ENCODE measurements at places on chromosomes 2 and 18.

DNA sequence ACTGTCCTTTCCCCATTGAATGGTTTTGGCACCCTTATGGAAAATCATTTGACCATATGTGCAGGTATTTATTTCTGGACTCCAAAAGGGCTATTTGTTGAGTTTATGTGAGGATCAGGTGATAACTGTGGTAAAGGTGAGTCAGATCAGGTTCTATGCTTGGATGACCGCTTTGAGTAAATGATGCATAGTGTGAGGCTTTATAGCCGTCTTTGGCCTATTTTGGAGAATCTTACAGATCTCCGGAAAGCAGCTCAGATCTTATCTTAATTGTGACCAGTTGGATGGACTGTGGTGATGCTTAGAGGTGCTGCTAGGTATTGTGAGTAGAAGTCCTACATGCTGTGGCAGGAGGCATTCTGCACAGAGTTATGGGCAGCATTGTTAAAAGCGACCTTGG is 126.2 kb downstream of the METTL8 start:
- no peak for DNase-seq

GRCh38 chr18:32438173-32438572 is 32.5 kb downstream of the GAREM1 start:
- DNase-seq: no peak

DNA sequence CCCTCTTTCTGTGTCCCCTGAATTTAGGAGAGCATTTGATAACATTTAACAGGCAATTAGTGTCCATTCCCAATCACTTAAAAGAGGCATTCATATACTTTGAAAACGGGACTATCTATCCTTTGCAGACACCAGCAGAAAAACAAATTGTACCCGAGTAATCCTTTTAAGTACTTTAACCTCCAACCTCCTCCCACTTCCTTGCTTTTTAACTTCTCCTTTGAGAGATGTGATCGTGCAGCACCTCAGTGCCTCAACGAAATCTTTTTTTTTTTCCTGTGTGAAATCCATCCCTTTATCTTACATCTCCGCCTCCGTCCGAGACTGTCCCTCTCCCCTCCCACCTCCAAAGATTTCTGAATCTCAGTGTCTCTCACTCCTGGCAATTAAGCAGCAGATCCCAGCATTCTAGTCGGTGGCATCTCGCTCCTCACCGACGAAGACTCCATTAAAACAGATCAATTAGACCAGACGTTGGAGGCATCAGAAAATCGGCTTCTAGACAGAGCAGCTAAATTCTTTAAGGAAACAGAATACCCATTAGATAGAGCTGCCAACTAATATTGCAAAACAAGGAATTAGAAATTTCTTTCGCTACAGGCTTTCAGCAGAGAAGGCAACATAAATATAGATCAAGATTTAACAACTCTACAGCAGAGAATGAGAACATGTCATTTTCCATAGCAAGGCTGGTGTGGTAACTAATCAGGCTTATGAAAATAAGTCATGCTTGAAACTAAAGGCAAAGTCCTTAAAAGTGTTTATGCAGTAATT is 1.9 kb upstream of the TMEFF2 start:
- DNase-seq: no peak

DNA sequence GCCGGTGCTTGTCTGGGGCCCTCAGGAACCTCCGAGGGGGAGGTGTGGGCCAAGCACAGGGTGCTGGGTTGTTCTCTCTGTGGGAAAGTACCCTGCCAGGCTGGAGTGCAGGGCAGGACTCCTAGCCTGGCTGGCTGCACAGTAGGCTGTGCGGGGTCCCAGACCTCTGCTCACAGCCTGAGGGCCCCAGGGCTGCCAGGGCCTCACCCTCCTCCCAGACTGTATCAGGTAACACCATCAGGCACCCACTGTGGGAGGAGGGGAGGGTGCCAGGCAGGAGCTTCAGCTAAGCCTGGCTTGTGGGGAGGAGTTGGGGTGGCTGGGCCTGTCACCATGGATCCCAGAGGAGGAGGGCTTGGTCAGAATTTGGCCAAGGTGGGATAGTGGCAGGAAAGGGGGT is 211.9 kb upstream of the SMAD2 start:
- DNase-seq: no peak

GRCh38 chr2:71678874-71679273 is 225.5 kb downstream of the DYSF start:
- DNase-seq: peak; percentile 40

DNA sequence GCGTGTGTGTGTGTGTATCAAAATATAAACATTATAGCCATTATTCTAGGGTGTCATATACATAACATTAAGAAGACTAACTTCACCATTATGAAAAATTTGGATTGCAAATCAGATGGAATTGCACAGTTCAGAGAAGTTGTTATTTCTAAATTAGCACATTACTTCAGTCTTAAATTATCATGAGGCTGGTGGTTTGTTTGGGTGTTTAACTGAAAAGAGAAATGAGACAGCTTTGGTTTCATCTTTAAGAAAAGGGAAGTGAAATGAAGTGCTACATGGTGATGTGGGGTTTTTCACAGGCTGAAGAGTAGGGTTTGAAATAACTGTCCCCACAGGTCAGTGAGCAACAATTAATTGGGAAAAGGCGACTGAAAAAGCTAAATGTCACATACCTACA is 161.2 kb upstream of the XIRP2 start:
- no peak for DNase-seq

DNA sequence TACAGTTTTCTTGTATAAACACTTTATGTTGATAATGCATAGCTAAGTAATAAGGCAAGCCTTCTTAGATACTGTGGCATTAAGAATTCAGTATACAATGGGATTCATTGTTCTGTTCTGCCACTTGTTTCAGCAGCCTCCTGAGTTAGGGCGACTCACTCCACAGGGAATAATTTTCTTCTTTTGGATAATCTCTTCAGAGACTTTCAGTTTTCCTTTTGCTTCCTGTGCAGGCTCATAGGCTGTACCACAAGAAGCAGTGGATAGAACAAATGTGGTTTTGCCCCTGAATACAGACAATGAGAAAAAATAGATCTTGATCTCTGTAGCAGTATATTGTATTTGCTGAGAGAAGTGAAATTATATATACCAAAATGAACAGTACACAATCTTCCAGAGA is 298.0 kb downstream of the ZNF407 start:
- DNase-seq: no peak

DNA sequence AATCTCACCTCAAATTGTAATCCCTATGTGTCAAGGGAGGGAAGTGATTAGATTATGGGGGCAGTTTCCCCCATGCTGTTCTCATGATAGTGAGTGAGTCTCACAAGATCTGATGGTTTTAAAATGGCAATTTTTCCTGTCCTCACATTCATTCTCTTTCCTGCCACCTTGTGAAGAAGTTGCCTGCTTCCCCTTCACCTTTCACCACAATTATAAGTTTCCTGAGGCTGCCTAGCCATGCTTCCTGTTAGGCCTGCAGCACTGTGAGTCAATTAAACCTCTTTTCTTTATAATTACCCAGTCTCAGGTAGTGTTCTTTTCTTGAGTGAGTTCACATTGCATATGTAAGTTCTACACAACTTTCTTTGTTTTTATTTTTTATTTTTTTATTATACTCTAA is 271.5 kb downstream of the EXOC6B start:
- no peak for DNase-seq

DNA sequence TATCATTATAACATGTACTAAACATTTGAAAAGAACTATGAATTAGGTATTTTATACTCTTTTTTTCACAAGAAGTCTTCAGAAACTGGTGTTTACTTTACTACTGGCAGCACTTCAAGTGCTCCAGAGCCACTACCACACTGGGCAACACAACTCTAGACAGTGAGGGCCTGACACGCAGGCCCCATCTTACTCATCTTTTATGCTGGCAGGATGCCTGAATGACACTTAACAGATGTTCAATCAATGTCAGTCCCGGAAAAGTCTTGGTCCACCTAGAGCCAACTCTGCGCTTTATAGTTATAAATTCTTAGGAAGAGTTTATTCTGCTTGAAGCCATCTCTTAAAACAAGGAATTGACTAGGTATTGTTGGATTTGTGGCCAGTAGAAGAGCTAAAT is 8.7 kb upstream of the WIPF1 start:
- DNase-seq: no peak

DNA sequence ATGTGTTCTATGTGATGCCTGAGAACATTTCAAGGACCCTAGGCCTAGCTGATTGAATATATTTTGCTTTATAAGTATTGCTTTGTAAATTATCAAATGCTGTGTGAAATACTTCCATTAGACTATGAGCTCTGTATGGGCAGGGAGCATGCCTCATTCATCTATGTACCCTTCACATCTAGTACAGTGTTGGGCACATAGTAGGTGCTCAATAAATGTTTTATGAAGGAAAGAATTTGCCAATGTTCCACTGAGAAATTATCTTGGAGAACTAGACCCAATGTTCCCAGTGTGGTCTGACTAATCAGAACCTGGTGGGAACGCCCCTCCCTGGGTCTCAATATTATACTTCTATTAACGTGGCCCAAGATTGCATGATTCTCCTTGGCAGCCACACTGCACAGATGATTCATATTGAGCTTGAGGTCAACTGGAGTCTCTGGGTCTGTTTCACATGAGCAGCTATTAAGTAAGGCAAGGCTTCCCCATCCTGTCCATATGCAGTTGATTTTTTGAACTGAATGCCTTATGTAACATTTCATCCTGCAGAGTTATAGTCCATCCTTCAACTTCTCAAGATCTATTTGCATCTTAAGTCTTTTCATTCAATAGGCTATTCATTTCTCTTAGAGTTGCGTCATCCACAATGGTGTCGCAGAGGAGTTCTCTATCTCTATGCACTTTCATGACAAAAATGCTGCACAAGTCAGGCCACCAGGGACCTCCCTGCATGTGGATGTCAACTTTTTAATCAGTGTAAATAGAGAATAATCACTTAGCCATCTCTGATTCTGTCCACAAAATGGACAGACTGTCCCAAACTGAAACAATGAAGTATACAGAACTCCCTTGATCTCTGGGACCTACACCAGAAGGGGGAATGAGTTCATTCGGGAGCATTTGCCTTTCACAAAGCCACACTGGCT is 257.6 kb downstream of the CYP26B1 start:
- peak; percentile 6 for DNase-seq

- no peak for DNase-seq
Measured at GRCh38 chr2:142870526-142870925, 6.9 kb upstream of the KYNU start.

GRCh38 chr2:26559044-26559405 is 81.1 kb upstream of the OTOF start:
- no peak for DNase-seq

DNA sequence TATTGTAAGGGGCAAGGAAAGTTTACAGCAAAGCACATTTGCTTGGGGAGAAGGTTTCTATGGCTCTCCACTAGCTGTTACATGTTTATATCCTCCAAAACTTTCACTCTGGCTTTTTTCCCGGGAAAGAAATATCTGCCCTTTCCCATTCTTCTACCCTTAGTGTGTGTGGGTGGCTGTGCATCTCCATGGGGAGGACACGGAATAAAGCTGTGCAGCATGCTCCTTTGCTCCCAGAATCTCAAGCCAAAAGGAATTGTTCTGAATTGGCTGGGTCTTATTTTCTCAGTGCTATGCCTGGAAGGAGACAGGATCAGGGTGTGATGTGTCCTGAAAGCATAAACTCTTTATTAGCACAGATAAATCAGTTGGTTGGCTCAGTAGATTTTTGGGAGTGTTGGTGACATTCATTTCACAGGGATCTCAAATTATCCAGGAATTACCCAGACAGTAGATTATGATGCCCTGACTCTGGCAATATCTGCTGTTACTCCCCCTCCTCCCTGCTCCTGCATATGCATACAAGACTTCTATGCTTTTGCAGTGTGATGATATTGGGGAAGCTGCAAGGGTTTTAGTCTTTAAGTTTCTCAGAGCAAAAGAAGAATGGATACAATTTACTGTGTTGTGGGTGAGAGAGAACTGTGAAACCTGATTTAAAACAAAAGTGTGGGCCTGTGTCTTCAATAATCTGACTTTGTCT is 63.1 kb downstream of the PARD3B start:
- DNase-seq: no peak

DNA sequence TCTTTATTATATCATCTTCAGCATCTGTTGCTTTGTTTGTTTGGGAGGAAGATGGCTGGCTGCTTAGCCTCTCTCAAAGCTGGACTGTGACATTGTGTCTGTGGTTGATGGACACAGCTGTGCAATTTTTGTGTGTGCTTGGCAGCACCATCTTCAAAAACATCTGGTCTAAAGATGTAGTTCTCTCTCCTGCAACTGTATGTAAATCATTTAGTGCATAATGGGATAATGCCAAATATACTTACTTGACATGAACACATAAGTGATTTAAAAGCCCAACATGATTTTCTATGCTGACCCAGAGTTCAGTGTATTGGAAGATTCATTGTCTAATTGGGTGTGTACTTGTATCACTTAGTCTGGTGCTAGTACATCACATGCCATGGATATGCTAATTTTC is 112.2 kb downstream of the MAP4K4 start:
- no peak for DNase-seq

DNA sequence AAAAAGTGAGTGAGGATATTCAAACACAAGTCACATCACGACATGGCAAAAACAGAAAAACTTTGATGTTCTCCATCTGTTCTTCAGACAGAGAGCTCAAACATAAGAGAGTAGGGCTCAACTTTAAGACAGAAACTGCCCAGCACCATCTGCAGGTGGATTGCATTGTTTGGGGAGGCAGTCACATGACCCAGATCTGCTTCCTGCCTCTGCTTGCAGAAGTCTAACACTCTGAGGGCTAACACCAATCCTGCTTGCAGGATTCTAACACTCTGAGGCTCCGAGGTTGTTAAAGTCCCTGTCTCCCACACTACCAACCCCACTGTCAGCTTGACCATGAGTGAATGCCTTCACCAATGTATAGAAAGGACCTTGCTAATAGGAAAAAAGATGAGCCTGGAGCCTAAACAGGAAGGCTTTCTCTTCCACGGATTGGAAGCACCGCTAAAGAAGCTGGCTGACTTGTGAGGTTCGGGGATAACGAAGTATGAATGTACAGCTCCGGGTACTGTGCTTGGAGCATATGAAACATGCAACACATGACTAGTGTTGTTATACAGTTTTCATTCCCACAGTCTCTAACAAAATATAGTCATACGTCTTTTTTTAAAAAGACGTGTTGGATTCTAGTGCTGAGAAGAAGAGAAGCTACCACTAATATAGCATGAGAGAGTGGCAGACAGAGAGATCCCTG is 176.6 kb upstream of the CREB1 start:
- no peak for DNase-seq

GRCh38 chr2:19642501-19642900 is 259.3 kb downstream of the TTC32 start:
- DNase-seq: no peak

DNA sequence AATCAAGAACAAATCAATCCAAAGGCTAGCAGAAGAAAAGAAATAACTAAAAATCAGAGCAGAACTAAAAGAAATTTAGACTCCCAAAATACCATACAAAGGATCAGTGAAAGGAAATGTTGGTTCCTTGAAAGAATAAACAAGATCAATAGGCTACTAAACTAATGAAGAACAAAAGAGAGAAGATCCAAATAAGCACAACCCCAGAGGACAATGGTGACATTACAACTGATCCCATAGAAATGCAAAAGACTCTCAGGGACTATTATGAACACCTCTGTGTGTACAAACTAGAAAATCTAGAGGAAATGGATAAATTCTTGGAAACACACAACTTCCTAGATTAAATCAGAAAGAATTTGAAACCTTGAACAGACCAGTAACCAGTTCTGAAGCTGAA is 1186.9 kb downstream of the LRP1B start:
- DNase-seq: no peak
